ENCODE measurements at places on chromosomes 3 and 15.

DNA sequence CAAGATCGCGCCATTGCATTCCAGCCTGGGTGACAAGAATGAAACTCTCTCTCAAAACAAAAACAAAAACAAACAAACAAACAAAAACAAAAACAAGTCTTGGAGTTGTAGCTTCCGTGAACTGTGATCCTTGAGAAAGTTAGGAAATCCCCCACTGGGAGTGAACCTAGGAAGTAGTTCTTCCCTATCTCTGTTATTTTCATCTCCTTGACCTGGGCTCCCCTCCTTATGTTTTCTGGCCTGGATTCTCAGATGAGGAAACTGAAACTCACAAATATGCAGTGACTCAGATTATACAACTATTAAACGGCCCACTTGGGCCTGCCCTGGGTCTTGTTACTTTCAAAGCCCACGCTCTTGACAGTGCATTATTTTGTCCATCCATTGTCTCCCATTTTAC, 29.7 kb downstream of the SAXO2 start:
- no peak for DNase-seq

- peak; percentile 36 for DNase-seq
Observed at GRCh38 chr15:89034305-89034704, 54.0 kb upstream of the ABHD2 start.

DNA sequence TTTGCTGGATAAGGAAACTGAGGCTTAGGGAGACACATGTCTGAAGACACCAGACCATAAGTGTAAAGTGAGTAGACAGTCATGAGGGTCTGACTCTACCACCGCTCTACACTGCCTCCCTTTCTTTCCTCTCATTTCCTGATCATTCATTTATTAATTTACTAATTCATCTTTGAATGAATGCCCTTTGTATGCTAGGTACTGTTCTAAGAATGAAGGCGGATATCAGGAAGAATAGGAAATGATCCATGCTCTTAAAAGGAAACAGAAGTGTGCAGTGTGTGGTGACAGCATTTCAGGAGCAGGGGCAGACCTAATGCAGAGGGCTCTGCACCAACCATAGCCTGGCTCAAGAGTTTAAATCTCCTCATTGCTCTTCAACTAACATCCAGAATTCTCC, 31.8 kb upstream of the PSMD6 start:
- DNase-seq: no peak

GRCh38 chr3:46208167-46208704, at the start of gene CCR1:
CCR1 (minus strand) TSS chr3:46208313; CDS start chr3:46204313, 4,000 bp downstream.
- DNase-seq: peak; percentile 10

DNA sequence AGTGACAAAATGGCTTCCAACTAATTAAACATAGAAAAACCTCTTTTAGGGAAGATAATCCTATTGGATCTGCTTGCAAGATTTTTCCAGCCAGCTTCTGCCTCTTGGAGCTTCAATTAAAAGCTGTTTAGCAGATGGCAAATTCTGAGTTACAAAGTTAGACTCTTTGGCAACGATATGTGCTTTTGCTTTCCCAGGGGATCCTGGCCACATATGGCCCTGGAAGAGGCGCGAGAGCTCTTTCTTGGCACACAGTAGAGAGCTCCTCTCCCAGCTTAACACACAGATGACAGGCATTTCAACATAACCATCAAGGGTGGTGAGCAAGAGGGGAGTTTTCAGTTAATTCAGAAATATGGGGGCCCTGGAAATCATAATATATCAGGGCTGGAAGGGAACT, 41.6 kb upstream of the GALNT15 start:
- peak; percentile 64 for DNase-seq

- DNase-seq: no peak
Observed at GRCh38 chr15:59203657-59204056, 3.0 kb upstream of the LDHAL6B start.

DNA sequence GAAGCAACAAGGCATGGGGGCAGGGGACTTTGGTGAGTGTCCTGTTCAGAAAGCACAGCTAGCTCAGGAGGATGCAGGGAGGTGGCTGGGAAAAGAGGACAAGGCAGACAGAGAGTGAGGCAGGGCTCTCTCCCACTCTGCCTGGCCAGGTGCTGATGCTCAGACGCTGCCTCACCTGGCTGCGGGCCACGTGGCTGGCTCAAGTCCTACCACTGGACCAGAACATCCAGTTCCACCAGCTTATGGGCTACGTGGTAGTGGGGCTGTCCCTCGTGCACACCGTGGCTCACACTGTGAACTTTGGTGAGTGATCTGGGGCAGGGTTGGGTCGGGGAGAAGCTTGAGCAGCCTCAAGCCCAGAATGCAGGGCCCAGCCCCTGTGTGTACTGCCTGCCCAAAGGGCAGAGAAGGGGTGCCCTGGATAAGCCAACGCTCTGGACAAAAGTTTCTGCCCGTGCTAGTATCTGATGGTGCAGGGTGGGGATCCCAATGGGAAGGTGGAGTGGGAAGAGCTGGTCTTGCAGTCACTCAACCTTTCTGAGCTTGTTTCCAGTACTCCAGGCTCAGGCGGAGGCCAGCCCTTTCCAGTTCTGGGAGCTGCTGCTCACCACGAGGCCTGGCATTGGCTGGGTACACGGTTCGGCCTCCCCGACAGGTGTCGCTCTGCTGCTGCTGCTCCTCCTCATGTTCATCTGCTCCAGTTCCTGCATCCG, 20.9 kb downstream of the NOX5 start:
- no peak for DNase-seq

DNA sequence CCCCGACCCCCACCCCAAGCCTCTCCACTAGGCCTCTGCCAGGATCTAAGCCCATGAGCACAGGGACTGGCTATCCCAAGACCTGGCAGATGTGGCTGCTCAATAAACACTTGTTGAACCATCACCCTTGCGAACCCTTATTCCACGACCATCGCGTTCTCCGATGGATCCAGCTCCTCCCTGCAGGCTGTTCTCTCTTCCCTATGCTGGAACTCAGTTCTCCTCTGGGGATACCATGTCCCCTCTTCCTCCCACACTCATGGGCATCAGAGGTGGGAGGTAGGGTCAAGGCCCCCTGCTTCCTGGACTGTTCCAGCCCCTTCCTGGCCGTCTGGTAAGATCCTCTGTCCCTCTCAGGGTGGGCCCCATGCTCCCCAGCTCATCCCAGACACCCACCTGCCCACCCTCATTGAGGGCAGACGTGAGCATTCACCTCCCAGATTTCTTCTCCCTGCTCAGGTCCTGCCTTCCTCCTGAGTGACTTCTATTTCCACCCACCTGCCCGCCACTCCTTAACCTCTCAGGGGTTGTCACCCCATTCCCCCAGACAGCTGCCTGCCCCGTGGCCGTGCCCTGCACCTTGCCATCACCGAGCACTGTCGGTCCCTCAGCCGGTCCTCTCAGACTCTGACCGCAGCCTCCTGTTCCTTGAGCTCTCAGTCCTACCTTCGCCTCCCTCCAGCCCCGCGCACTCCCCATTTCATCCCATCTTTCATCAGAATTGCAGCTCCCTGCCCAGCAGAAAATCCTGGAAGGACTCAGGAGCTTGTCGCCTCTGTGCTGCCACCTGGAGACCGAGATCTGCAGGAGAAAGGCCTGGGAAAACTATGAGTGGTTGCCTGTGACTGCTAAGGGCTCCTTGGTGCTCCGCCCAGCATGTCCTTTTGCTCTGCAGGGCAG, 42.0 kb downstream of the PML start:
- peak; percentile 73 for DNase-seq

DNA sequence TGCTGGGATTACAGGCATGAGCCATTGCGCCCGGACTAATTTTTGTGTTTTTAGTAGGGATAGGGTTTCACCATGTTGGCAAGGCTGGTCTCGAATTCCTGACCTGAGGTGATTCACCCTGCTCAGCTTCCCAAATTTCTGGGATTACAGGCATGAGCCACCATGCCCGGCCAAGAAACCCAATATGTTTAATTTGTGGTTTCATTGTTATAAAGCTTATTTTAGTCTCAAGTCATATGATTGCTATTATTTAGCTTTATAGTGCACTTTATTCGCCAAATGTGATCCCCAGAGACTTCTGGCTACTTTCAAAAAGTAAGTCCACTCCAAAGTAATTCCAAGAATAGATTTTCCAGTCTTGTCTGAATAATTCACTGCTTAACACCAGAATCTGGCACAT, 19.3 kb upstream of the SLC4A7 start:
- peak; percentile 83 for DNase-seq

DNA sequence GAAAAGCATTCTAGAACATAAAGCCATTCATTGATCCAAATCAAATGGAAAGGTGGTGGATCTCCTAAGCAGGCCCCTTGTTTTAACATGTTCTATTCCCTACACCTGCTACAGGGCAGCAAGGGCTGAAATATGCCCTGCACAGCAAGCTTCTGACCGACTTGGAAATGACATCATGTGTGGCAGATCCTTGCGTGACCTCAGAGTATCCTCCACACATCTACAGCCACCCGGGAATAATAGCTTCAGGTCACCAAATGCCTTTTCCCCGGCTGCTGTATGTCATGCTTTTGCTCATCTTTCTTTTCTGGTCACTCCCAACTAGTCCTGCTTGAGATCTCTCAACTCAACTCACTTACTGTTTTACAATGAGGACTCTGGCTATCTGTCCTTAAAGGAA, 158.2 kb downstream of the ZNF385D start:
- DNase-seq: no peak

DNA sequence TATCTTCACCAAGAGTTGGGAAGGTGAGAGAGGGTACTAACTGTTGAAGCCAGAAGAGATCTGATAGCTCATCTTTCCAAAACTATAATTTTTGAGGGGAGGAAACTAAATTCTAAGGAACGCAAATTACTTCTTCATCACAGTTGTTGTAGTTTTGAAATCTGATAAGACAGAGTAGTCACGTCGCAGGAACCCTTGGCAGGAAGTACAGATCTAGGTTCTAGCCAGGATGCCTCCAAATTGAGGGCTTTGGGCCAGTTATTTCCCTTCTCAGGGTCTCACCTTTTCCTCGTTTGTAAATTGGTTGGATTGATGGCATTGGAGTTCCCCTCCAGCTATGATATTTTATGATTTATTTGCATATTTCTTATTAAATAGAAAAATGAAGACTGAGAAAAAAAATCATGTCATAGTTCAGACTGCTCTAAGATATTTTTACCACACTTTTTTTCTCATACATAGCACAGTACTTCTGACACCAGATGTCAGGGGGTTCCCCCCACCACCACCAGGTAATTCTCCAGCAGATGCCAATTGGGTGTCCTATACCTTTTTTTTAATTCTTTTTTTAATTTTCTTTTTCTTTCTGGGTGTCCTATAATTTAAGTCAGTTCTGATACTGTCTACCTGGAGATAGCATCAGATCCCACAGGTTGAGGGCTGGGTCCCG, 32.3 kb upstream of the APH1B start:
- DNase-seq: no peak

GRCh38 chr3:81302045-81302444, 459.4 kb downstream of the GBE1 start:
- DNase-seq: peak; percentile 48

GRCh38 chr3:143258692-143259091, 139.1 kb downstream of the CHST2 start:
- no peak for DNase-seq

DNA sequence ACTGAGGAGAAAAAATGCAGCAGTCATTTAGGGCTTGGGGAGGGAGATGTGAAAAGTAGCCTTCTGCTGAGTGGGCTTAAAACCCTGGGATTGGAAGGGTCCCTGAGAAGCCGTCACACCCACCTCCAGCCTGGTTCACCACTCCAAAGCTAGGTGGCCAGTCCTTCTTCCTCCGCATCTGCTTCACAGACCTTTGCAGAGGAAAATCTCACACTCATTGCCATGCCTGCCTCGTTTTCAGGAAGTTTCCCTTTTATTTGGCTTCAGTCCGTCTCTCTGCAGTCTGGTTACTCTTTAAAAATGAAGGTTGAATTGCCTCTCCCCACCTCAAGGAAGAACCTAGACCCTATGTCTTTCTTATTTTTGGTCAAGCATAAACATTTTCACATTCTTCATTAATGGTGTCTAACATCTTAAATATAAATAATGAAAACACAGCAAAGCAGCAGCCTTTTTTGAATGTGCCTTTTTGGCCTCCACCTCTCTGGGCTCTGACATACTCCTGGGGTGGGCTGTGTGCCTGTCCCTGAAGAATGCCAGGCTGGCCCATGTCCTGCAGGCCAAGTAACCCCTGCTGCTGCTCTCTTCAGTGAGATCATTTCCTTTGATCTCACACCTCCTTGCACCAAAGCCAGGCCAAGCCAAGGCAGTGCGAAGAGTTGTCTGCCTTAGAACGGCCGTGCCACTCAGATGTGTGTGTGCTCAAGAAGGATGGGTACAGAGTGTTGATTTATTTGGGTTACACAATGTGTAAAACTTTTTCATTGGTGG, 11.0 kb downstream of the MRAS start:
- no peak for DNase-seq

DNA sequence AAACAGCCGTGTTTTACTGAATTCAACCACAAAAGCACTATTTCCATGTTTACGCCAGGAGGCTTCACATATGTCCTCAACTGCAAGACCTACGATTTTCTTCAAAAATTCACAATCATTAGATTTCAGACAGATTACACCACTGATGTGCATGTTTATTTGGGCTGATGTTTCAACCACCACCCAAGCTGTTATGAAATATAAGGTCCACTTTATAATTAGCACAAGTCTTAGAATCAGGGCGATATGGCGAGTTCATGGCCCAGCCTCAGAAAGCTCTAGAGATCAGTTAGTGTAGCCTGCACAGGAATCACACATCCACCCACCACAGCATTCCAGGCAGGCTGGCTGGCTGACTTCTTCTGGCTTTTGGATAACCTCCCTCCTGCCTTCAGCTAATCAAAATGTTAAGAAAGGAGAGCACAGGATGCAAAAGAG, 15.4 kb downstream of the SH3BP5 start:
- peak; percentile 57 for DNase-seq

- DNase-seq: peak; percentile 59
Observed at GRCh38 chr3:197353867-197354567, 55.6 kb upstream of the DLG1 start.

- DNase-seq: no peak
Observed at GRCh38 chr3:8571256-8571655, 69.6 kb downstream of the LMCD1 start.

DNA sequence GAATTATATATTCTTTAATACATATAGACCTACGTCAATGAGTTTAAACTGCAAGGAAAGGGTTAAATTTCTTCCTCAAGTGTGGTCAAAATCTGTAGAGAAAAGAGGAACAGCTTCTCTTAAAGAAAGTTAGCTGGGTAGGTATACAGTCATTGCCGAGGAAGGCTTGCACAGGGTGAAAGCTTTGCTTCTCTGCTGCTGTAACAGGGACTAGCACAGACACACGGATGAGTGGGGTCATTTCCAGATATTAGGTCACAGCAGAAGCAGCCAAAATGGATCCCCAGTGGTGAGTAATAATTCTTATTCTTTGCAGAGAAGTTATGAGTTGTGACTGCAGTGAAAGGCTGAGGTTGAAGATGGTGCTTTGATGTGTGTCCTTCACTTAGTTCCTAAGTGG, at the start of gene CD86:
Gene CD86, plus strand, starts transcription at position 148 of the 400 bp plus-strand sequence. Its CDS starts 128 bp downstream, at position 276.
- DNase-seq: no peak

- no peak for DNase-seq
Observed at GRCh38 chr15:39156166-39156565, 424.7 kb upstream of the THBS1 start.

GRCh38 chr3:189344996-189345395, 173.2 kb downstream of the TPRG1 start:
- no peak for DNase-seq

GRCh38 chr15:81160312-81161159, 26.5 kb downstream of the CFAP161 start:
- peak; percentile 95 for DNase-seq
